ENCODE measurements at places on chromosomes 3 and 15.

GRCh38 chr3:161851941-161852566, 355.4 kb downstream of the OTOL1 start:
- no peak for DNase-seq

DNA sequence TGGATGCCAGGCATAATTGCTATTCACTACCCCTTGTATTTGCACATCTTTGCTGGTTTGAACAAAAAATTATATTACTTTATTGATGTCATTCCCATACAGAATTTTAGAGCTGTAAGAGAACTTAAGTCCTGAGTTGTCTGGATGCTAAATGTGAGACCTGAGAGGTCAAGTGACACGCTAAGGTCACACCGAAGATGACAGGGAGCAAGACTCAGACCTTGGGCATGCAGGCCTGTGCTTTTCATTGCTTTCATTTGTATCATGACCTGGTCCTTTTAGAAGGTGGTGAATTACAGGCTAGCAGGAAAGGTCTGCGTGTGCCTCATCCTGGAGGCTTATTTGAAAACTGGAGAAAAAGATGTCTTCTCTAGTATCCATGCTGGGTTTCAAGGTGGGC, 312.0 kb upstream of the RASGRP1 start:
- DNase-seq, result no peak

- DNase-seq, result no peak
These were observed 128.6 kb downstream of the SLCO3A1 start for GRCh38 chr15:91981821-91982800.

GRCh38 chr15:31930967-31931366, 99.3 kb upstream of the CHRNA7 start:
- DNase-seq, result no peak

DNA sequence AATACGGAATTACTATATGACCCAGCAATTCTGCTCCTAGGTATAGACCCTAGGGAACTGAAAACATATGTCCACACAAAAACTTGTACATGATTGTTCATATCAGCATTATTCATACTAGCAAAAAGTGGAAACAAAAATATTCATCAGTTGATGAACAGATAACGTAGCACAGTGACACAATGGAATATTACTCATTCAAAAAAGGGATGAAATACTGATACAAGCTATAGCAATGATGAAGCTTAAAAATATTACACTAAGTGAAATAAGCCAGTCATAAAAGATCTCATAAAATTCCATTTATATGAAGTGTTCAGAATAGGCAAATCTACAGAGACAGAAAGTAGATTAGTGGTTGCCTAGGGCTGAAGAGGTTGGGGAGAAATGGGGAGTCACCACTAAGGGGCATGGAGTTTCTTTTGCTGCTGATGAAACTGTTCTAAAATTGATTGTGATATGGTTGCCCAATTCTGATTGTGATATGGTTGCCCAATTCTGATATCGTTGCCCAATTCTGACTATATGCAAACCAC, 10.5 kb downstream of the C15orf61 start:
- no peak for DNase-seq

Data from effector CD4-positive, alpha-beta T cell (primary cell).